Activated gamma-delta T cell (primary cell): ENCODE measurements at places on chromosomes 4 and X.

DNA sequence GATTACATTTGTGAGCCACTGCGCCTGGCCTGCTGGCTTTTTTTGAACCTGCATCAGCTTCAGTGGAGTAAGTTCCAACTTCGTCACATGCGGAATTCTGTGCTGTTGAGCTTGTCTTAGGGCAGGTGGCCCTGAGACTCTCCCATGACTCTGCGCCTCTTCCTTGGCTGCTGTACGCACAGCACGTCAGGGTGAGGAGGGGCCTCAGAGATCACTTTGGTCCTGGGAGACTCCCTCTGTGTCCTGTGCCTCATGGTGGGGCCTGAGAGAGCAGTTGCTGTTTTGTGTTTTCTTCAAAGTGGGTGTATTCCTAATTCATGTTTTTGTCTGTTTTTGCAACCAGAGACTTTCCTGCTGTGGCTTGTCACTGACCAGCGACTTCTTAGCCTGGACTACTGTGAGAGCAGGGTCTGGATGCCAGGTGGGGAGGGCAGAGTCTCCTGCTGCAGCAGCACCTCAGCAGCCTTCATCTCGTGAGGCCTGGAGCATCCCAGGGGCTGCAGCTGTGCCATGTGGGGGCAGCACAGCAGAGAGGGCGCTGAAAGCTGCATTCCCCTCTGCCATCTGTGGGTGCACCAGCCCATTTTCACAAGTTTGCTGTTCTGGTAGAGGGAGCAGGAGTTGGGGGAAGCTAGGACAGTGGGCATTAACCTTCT, 107.8 kb downstream of the TNIP2 start:
- DNase-seq: no peak

GRCh38 chrX:39862963-39863362, 234.8 kb downstream of the BCOR start:
- DNase-seq: no peak

DNA sequence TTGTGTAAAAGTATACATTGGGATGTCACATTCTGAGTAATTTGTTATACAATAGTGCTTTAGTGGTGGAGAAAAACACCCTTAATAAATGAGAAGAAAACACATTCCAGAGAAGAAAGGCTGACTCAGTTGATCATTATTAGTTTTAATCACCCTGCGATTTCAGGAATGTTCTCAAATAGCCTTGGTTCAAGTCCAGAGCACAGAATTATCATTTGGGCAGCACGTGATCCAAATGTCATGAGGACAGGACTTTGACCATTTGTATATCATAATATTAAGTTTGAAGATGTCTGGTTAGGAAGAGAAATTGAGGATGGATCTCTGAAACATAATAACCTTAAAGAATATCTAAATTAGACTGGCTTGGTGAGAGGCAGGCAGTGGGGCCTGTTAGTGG, 1434.3 kb upstream of the TENM3 start:
- no peak for DNase-seq

- no peak for DNase-seq
Measured at GRCh38 chr4:149166876-149167275, 648.8 kb downstream of the IQCM start.

DNA sequence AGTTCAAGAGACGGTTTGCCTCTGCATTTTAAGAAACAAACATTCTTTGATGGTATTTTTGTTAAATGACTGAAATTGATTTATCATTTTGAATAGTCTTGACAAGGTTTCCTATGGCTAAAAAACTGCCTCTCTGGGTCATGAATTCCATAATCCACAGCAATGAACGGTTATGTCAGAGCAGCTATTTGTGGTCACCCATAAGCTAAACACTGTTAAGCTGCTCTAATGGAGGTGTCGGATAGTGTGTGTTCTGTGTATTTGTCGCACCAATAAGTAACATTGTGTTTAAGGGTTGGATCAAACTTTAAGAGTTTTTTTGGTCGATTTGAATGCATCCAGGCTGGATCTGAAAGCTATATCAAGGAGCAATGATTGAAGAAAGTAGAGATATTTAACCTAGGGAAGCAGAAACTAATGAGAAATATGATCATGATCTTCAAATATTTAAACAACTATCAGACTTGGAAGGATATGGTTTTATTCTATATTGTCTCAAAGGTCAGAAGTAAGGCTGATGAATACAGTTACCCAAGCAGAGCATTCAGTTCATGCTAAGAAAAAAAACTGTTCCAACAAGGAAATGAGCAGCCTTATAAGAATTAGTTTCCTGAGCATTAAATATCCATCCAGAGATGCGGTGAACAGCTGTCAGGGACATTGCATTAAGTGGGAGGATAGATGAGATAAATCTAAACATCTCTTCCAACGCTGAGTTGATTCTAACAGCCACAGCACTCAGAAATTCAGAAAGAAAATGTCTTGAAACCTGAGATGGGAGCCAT, 232.3 kb upstream of the RPS6KA3 start:
- no peak for DNase-seq

- DNase-seq: no peak
Measured at GRCh38 chr4:40246011-40246900, 49.4 kb downstream of the RHOH start.
